ENCODE measurements at places on chromosomes 11 and 22.

DNA sequence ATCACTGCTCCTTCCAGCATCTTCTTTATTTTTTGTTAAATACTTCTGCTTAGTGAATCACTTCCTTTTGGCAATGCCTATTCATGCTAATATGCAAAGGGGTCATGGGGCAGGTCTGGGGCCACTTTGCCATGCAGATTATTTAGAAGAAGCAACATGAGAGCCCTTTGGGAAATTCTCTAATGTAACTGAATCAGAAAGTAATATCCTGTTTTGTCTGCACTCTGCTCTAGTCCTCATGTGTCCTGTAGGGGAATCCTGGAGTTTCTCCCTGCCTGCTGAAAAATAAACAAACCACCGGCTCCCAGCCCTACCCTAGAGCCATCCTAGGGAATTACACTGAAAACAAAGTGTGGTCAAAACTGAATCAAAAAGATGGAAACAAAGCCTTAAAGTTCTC is 176.5 kb upstream of the POU2AF2 start:
- no peak for DNase-seq

DNA sequence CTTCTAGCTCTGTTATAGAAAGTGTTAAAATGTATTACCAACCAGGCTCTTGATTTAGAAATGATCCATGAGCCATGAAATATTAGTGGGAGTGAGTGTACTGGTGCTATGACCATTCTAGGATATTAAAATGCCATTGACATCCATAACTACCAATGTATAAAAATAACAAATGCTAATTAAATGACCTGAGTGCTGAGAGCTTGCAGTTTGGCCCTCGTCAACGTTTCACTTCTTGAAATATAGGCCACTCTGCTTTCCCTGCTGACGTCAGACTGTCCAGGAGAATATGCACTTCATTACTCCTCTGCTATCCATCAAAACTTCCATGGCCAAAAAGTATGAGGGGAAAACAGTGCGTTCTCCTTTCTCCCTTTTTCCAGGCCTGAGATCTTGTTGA is 563.1 kb downstream of the METTL15 start:
- no peak for DNase-seq

GRCh38 chr11:26649884-26650283 is 72.0 kb downstream of the SLC5A12 start:
- peak; percentile 75 for DNase-seq

DNA sequence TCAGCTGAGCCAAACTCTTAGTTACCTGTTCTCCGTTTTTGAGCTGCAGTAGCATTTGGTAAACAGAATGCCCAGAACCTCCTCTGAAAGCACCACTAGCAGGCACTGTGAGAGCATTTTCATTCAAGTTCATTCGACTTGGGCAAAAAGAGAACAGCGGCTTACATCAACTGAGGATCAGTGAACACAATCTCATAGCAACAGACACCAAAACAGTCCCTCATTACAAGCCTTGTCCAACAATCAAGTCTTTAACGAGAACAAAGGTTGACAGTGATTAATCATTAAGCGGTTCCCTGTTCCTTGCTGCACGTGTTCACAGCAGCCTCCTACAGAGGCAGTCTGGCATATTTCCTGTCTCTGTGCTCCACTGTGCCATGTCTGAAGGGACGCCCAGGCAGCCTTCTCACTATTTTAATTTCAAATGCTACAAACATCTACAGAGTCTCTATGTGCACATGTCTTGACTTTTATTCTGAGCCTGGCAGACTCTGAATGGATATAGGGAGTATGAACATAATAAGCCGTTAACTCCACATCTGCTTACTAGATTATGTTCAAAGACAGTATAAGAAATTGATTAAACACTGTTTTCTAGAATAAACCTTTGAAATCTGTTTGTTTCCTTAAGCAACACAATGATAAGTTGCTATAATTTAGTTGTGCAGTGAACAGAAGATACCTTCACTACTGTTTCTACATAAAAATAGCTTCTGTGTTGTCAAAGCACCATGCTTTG is 88.3 kb upstream of the MTMR2 start:
- DNase-seq, result peak; percentile 57

GRCh38 chr11:58927393-58928106 is 11.7 kb upstream of the GLYATL1 start:
- DNase-seq, result peak; percentile 82

DNA sequence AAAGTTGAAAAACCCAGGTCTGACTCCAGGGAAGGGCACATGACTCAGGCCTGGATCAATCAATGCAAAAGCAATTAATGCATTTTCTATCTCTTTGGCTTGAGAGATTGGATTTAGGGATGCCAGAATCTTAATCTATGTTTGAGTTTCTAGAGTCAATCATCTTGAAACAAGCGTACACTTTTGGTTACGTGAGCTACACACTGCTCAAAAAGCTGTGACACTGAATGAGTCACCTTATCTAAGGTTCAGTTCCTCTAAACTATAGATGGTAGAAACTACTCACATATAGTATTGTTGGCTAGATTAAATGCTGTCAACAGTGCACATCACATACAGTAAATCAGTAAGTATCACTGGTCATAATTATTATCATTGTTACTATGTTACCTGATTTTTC is 24.2 kb downstream of the MRE11 start:
- no peak for DNase-seq

GRCh38 chr22:39598017-39598965 is 27.7 kb downstream of the CACNA1I start:
- peak; percentile 33 for DNase-seq

- DNase-seq, result no peak
Observed at GRCh38 chr11:82474876-82475275, 258.8 kb downstream of the FAM181B start.

GRCh38 chr11:934527-934926 is 8.9 kb downstream of the AP2A2 start:
- no peak for DNase-seq

DNA sequence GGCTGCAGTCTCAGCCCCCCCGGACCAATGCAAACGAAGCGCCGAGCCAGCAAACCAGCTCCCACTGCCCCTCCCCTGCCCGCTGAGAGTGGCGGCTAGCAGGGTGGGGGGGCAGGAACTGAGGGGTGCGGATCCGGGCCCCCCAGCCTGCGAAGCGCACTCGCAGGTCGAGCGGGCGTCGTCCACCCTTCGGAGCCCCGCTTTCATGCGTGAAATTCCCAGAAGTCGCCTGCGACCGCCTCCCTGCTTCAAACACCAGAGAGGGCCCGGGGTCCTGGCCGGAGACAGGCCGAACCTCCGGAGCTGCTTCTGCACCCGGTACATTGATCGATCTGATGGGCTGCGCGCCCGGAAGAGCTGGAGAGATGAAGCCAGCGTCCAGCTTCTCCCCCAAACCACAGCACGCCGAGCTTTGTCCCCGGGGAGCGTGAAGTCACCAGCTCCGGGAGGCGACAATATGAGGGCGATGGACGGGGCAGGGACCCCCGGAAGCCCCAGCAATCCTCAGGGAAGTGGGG is 646 bp upstream of the PATZ1 start:
- peak; percentile 74 for DNase-seq

DNA sequence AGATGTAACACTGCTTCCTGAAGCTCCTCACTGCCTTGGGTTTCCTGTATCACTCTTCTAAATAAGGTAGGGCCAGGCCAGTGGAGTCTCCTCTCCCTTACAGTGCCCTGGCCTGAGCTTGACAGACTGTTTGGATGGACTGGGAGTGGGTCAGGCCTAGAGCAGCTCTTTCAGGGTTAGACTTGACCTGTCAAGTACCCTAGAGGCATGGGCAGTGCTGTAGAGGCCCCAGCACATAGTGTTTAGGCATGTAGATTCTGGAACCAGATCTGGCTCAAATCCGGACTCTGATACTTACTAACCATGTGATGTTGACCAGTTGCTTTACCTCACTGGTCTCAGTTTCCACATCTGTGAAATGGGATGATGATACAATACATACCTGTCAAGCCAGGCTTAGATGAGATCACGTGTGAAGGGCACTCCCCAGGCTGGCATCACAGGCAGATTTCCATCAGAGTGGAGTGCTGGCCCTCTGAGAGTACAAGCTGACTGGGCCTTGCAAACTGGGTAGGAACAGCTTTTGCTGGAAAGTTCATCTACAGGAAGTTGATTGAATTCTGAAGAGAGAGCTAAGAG is 1.4 kb upstream of the MICAL2 start:
- DNase-seq, result no peak

- peak; percentile 28 for DNase-seq
Observed at GRCh38 chr22:40436505-40437431, 66.4 kb downstream of the SGSM3 start.

Measured in NCI-H2081 (cell line).